Naive thymus-derived CD4-positive, alpha-beta T cell (primary cell): ENCODE measurements at places on chromosomes 3 and 15. TPM values are rescaled to one million over a fixed set of nuclear protein-coding genes. Genes with fewer than 3 reads are reported as not detected.

DNA sequence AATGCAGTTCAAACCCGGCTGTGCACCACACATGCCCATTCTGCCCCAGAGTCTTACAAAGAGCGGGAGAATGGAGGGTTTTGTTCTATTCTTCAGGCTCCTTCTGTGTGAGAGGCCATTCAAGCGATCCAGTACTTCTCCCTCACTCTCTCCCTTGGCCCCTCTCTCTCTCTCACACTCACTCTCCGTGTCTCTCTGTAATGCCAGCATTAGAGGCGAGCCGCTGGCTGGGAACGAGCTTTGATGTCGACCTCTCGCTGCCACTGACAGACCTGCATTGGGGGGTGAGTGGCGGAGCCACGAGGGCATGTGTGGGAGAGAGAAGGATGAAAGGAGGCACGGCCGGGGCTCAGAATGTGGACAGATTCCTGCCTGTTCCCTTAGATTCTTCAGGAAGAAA is 231.7 kb upstream of the ARRDC4 start:
- DNase-seq, result no peak

DNA sequence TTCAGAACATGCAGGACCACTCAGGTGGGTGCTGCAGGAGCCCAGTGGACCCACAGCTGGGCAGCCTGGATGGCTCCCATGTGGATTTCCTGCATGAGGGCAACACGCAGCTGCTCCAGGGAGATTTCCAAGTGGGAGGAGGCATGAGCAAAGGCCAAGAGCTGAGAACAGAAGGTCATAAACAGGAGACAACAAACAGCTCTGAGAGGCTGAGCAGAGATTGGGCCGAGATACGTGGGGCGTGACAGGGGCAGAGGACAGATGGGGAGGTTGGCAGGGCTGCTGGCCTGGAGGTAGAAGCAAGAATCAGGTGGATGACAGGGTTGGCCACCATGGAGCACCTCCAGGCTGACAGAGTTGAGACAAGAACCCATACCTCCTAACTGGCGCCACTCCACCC is 2.9 kb downstream of the PHGR1 start:
- no peak for DNase-seq

The SPSB4 gene
- total RNA-seq, result not detected

DNA sequence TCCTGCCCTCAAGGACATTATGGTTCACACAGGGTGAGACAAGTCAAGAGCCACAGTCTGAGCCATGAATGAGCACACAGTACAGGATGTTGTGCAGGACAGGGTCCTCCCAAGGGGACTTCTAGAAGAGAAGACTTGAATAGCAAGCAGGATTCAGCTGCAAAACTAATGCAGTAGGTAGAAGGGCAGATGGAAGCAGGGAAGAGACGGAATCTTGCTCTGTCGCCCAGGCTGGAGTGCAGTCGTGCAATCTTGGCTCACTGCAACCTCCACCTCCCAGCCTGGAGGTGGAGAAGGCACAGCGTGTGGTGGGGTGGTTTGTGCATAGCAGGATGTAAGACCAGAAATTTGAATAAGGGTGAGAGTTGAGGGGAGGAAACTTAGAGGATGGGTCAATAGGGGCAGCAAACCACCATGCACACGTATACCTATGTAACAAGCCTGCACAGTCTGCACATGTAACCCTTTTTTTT is 8.0 kb downstream of the BCL2L10 start:
- no peak for DNase-seq

The DCP1A gene
- 39.6 TPM for total RNA-seq

DNA sequence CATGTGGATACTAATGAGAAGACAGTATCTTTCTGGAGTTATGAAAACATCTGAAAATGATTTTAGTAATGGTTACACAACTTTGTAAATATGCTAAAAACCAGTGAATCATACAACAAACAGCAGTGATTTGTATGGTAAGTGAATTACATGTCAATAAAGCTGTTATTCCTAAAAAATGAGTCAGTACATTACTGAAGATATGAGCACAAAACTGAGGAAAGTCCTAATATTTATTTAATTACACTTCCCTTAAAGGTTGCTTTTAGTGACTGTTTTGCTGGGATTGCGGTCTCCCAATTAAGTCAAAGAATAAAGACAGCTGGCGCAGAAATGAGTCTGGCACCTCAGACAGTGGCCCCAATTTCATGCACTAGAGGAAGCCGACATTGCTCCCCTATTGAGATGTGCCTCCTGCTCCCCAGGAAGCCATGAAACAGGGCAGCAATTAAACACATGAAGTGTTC is 50.9 kb upstream of the FSIP1 start:
- no peak for DNase-seq

DNA sequence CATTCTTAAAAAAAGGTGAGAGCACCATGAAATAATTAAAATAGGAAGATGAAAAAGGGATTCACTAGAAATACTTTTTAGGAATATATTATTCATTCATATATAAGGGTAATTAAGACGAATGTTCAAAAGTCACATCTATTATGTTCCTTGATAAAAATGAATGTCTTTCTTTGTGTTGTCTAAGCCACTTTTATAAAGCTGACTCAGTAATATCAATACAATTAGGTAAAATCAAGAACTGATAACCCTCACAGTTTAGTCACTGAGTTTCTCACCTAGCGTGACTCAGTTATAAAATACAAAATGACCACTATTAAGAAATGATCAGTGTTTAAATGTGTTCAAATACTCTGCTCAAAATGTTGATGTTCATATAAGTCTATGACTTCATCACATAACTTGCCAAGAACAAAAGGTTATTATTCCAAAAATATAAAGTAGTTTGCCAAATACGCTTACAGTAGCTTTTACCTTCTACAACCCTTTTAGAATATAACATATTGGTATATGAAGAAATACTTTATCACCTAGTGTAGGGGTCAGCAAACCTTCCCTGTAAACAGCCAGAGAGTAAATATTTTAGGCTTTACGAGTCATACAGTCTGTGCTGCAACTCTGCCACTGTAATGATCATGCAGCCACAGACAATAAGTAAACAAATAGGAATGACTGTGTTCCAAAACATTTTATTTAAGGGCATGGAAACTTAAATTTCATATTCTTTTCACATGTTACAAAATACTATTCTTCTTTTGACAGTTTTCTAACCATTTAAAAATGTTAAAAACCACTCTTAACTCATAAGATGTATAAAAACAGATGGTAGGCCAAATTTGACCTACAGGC is 369.8 kb downstream of the TBC1D5 start:
- DNase-seq, result no peak

The PLSCR1 gene
- 14.6 TPM for total RNA-seq

DNA sequence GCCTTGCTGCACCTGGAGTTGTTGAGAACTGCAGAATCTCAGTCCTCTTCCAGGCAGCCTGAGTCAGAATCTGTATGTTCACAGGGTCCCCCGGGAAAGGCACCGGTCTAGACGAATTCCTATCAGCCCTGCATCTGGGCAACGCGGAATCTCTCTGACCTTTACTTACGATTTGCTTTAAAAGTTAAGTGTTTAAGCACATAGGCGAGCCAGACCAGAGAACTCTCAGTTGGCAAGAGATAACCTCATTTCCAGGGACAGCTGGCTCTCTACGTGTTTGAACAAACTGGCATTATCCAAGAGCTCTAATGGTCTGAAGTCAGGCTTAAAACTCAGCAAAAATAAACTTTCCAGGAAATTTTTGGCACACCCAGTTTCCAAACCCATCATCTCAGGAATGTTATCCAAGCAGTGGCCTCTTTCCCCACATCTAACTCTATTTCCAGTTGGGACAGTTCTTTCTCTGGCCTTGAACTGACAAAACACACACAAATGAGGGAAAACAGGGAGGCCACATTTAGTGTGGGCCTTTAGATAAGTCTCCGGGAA is 53.4 kb downstream of the HES1 start:
- no peak for DNase-seq

DNA sequence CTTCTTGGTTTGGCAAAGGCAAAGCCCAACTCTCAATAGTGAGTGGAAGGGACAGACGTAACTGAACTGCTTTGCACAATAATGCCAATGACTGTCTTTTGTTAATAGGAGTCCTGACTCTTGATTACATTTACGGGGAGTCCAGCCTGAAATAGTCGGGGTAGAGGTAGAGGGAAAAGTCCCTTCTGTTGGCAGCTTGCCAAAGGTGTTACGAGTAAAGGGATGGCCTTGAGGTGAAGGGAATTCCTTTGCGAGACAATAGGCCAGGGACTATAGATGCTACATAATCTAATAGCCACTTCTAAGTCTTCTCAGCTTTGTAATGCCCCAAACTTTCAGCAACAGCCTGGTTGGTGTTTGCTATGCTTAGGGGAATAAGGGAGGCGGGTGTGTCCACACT is 2.2 kb upstream of the SENP2 start:
- DNase-seq, result no peak

DNA sequence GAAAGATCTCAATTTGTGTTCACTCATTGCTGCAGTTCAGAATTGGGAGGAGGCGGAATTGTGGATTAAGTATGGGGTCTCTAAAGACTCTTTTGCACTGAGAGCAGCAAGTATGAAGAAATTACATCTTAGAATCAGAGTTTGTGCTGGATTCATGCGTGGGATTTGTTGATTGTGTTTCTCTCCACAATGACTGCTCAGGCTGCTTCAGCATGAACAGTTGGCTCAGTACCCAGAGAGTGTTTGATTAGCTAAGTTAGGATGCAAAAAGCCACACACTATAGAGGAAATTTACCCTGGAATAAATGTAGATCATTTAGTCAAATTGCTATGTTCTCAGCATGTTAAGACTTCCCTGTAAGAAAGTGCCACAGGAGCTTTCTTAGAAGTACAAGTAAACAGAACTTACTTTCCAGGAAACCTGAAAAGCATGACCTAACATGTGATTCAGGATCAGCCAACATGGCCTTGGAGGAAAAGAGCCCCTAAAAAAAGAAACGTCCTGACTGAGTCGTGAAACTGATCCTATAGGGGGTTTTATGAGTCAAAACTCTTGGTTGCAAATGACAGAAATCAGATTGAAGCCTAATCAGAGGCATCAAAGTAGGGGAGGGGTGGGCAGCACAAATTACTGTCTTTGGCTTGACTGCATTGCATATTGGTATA is 32.6 kb downstream of the HHLA2 start:
- no peak for DNase-seq

GRCh38 chr3:13248640-13249039 is 171.5 kb downstream of the NUP210 start:
- no peak for DNase-seq
